Adrenal gland (tissue), 19 donors: ENCODE measurements at places on chromosomes 6 and 20. TPM values are rescaled to one million over a fixed set of nuclear protein-coding genes. Genes with fewer than 3 reads are reported as not detected.

OPRM1 gene
- not detected for total RNA-seq

DNA sequence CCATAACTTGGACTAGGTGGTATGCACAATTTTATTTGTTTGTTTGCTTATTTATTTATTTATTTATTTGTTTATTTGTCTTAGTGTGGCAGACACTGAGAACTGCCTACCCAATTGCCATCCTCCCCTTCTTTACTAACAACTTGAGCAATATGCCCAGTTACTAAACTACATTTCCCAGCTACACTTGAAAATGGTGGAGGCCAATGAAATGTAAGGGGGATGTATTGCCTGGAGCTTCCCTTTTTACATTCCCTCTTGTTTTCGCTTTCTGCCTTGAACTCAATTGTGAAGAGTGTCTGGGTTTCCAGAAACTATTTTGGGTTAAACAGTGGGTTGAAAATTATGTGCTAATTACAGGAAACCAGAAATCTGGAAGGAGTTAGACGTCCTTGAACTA is 152.7 kb upstream of the FKBP1C start:
- no peak for DNase-seq

DNA sequence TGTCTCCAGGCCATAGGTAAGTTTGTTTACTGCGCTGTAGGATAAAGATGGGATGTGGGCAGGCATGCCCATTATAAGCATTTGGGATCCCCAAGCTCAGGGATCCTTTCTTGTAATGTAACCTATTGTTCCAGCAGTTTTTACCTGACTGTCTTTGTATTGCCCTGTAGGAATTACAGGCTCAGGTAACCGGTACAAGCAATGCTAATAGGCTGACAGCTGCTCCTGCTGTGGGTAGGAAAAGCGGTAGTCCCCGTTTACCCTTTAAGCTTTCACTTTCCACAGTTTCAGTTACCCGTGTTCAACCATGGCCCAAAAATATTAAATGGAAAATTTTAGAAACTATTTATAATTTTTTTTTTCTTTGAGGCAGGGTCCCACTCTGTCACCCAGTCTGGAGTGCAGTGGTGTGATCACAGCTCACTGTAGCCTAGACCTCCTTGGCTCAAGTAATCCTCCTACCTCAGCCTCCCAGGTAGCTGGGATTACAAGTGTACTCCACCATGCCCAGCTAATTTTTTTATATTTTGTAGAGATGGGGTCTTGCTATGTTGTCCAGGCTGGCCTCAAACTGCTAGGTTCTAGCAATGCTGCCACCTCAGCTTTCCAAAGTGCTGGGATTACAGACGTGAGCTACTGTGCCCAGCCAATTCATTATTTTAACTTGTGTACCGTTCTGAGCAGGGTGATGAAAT is 108.6 kb downstream of the CDYL start:
- no peak for DNase-seq

DNA sequence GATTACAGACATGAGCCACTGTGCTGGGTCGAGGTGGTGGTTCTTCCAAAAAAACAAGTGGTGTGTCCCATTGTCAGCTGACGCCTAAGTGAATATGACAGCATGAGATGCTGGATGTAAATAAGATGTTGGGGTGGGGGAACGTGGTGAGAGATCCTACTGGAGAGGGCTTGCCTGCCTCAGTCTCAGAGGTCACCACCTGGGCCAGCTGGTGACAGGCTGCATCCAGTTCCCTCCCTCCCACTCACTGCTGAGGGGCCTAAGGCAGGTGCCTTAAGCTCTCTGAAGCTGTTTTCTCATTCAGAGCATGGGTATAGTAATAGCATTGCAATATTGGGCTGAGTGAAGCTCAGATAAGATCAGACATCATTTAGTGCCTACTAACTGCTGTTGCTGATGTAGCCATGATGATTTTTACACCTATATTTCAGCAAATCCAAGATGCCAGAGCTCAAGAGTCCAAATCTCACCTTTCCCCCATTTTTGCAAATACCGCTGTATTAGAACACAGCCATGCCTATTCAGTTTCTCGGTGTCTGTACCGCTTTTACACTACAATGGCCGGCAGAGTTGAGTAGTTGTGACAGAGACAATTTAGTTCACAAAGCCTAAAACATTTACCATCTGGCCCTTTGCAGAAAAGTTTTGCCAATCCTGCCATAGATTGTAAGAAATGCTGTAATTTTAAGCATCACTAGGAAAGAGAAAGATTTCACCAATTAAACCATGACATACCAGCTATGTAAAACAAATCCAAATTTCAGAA is 171.3 kb downstream of the ANKRD60 start:
- no peak for DNase-seq

DNA sequence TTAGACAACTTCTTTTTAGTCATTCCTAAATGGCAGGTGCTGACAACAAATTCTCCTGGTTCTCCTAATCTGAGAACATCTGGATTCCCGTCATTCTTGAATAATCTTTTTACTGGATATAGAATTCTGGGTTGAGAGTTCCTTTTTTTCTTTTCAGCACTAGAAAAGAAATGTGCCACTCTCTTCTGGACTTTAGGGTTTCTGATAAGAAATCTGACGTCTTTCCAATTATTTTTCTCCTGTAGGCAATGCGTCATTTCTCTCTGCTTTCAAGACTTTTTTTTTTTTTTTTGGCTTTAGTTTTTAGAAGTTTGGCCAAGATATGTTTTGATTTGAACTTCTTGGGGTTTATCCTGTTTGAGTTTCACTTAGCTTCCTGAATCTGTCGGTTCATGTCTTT is 66.1 kb upstream of the RNF24 start:
- DNase-seq = no peak

- no peak for DNase-seq
These were observed 59.1 kb upstream of the F13A1 start for GRCh38 chr6:6379573-6379972.

KHDC1 gene
- total RNA-seq = 0.83 TPM

DNA sequence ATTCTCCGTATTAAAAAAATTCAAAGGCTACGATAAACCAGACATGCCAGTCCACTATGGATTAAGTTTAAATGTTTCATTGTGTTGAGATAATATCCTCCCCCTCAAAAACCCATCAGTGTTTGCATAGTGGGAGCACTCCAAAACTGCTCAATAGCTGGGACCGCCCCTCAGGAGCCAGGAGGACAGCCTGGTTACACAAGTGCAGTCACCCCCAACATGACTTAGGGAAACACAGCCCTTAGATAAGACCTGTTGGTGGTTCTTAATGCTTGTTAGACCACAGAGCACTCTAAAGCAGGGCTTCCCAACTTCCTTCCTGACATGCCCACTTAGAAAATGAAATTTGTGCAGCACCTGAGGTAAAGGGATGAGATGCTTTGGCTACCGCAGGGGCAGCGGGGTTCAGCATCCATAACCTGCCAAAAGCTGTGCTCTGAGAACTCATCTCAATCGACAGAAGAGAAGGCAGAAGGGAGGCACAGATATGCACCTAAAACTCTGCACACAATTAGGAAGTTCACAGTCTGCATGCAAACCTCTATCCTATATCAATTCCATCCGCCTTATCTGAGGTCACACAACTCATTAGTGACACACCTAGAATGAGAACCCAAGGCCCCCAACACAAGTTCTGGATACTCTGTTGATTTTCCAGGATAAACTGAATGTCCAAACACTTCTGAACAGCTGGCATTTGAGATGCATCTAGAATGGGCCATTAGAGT is 74.3 kb downstream of the RALGAPA2 start:
- no peak for DNase-seq

DEFB132 gene
- total RNA-seq = not detected

DNA sequence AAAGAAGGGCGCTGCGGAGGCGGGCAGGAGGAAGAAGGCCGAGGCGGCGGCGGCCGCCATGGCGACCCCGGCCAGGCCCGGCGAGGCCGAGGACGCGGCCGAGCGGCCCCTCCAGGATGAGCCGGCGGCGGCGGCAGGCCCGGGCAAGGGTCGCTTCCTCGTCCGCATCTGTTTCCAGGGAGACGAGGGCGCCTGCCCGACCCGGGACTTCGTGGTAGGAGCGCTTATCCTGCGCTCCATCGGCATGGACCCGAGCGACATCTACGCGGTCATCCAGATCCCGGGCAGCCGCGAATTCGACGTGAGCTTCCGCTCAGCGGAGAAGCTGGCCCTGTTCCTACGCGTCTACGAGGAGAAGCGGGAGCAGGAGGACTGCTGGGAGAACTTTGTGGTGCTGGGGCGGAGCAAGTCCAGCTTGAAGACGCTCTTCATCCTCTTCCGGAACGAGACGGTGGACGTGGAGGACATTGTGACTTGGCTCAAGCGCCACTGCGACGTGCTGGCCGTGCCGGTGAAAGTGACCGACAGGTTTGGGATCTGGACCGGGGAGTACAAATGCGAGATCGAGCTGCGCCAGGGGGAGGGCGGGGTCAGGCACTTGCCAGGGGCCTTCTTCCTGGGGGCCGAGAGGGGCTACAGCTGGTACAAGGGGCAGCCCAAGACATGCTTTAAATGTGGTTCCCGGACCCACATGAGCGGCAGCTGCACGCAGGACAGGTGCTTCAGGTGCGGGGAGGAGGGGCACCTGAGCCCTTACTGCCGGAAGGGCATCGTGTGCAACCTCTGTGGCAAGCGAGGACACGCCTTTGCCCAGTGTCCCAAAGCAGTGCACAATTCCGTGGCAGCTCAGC is 780 bp downstream of the ZCCHC3 start:
- DNase-seq = peak; percentile 74

BFSP1 gene
- 18.5 TPM for total RNA-seq

DNA sequence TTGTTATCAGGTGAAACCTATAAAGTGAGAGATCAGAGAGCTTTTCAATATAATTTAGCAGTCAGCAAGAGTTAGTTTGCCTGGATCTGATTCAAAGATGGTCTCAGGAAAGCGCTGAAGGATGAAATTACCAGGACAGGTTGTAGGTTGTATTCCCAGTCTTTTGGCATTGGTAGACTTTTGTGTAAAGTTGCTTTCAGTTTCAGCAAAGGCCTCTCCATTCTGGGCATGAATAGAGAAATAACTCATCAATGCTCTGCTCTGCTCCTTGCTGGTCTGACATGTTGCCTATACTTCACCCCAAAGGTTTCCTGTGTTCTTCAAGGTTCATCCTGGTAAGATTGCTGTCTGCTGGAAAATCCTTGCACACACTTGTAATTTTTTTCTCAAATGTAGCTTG is 714.8 kb downstream of the EPM2A start:
- DNase-seq = no peak

DNA sequence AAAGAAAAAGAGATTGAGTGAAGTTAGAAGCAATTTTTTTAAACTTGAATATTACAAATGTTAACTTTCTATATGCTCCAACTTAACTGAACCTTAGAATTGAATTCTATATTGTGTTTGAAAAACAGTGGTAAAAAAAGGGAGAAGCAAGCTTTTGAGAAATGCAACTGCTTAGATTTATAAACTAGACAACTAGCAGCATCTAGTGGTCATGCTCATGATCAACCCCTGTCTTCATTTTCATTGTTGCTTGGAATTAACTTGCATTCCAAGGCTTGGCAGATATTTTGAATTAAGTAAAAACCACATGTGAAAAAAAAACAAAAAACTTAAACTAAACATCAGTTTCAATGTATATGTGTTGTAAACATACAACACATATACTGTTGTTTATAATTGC is 113.1 kb downstream of the C6orf58 start:
- DNase-seq = no peak

SLPI gene
- total RNA-seq = not detected
